Chondrocyte (in vitro differentiated cells): ENCODE measurements at places on chromosomes 13 and 19. TPM values are rescaled to one million over a fixed set of nuclear protein-coding genes. Genes with fewer than 3 reads are reported as not detected.
A peak's percentile ranks its signal among the peaks of the same experiment; 100 is the strongest.

The FUT2 gene
- total RNA-seq, result not detected in 3 replicates

The SPIB gene
- total RNA-seq, result not detected in 3 replicates

The SERPINE3 gene
- not detected in 3 replicates for total RNA-seq

The TEX101 gene
- total RNA-seq, result not detected in 3 replicates

The KLK7 gene
- total RNA-seq, result not detected in 3 replicates

GRCh38 chr19:41386442-41386841, 10.1 kb downstream of the TMEM91 start:
- no peak for DNase-seq

DNA sequence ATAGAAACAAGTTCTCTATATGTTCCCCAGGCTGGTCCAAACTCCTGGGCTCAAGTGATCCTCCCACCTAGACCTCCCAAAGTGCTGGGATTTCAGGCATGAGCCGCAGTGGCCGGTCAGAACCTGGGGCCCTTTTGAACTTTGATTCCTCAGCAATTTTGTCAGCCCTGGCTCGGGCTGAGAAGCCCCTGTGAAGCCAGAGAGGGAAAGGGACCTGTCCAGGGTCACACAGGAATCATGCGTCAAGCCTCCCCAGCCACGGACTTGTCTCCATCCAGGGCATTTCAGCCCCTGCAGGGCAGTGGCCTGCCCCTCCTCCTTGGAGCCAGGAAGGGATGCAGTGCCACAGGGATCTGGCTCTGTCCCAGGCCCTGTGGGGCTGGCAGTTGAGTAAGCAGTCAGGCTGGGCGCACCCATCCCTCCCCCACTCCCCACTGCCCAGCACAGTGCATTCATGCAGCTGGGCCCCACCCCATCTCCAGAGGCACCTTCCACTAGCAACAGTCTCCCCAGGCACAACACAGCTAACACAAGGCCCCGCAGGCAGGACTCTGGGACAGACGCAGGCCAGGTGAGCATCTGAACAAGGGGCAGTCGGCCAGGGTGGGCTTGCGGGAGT, at the start of gene CAPS:
TSS of gene CAPS (plus strand) at position 516 of the 619 bp plus-strand sequence. CDS start 153 bp downstream, outside the sequence.
- DNase-seq, result peak; percentile 95

DNA sequence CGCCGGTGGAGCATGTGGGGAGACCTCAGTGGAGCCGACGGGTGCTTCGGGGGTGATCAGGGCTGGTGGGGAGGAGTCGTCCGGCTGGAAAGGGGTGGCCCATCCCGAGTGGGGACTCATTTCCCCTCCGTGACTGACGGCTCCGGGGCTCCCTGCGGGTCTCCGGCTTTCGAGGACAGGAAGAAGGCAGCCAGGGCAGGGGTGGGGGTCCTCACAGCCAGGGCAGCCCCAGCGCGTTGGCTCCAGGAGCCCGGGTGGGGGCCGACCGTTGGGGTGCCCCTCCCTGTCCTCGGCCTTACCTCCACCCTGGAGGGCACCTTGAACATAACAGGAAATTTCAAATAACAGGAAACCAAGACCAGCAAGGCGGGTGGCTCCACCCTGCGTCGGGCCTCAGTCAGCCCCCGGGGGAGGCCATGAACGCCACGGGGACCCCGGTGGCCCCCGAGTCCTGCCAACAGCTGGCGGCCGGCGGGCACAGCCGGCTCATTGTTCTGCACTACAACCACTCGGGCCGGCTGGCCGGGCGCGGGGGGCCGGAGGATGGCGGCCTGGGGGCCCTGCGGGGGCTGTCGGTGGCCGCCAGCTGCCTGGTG, at the start of gene S1PR4:
TSS of gene S1PR4 (plus strand) at position 393 of the 596 bp plus-strand sequence. CDS start at position 417, 24 bp downstream.
- DNase-seq, result peak; percentile 91

- DNase-seq, result no peak
These were observed 23.6 kb downstream of the LRRC63 start for GRCh38 chr13:46235286-46235685.

DNA sequence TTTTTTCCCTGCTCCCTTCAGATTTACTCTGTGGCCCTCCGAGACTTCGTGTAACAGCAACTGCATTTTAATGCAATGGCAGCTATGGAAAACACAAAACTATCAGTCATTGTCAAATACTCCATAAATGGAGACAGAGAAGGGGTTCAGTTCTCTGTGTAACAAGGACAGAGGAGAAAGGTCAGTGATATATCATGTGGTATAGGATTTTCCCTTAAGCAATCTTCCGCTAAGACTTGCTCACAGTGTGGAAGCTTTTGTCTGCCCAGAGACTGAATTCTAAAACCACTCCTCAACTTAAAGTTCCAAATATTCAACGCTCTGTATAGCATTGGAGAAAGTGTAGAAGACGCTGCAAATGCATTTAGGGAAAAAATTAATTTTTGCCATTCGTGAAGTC, 111.3 kb upstream of the EDNRB start:
- no peak for DNase-seq

DNA sequence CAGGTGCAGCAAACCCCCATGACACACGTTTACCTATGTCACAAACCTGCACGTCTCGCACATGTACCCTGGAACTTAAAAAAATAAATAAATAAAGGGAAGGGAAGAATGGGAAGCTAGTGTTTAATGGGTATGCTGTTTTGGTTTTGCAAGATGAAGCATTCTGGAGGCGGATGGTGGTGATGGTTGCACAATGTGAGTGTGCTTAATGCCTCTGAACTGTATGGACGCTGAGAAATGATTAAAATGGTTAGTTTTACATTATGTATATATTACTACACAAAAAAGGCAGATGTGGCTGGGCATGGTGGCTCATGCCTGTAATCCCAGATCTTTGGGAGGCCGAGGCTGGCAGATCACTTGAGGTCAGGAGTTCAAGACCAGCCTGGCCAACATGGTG, 17.8 kb downstream of the NFILZ start:
- DNase-seq, result no peak

DNA sequence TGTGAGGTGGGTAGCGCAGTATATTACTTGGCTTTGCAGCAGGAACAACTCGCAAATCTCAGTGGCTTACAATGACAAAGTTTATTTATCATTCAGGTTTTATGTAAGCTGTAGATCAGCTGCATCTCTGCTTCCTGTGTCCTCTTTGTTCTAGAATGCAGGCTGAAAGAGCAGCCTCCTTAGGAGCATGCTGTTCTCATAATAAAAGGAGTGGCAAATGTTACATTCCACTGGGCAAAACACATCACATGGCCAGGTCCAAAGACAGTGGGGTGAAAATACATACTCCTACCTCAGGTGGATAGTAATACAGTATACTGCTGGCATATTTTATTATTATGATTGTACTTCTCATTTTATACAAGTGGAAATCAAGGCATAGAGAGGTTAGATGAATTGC, 1.2 kb upstream of the CSNK1A1L start:
- no peak for DNase-seq

DNA sequence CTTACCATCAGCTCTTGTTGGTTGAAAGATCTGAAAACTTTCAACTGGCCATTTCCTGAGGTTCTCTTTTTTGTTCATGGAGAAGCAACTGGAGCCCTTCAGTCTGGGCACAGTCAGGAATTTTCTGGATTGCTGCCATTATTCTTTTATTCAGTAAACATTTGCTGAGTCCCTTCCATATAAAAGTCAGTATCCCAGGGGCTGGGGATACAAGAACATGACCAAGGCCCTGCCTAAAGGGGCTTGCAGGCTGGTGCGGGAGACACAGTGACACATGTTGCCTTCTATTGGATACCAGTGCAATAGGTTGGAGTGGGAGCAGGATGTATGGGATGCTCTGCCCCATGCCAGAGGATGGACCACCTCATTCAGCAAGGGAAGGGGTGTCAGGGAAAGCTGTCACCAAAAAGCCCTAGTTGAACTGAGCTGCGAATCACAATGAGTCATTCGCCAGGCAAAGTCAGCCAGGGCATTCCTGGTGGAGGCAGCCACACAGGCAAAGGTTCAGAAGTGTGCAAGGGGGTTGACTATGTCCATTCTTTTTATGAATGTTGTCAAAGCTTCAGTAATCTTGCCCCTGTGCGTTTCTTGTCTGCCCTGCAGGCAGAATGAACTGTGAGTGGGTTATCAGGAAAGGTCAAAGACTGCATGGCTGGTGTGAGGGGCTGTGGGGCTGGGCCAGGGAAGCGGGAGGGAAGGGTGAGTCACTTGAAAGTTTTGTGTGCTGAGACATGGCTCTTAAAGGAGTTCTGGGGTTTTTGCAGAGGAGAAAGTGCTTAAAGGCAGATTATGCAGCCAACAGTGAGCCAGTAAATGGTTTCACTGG, 395.9 kb downstream of the KCNRG start:
- DNase-seq, result no peak

DNA sequence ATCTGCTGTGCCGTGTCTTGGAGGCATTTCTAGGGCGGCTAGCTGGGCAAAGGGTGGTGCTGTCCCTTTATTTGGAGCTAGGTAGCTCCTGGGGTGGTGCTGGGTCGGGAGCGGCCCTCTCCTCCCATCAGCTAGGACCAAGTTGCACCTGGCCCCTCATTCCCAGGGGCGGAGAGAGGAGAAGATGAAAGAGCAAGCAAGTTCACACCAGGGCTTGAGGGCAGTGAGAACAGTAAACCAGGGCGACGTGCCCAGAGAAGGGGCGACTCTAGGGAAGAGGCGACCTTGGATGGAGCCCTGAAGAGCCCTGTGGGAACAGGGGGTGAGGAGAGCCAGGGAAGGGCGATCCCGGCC, 17.0 kb upstream of the KCNN1 start:
- no peak for DNase-seq

DNA sequence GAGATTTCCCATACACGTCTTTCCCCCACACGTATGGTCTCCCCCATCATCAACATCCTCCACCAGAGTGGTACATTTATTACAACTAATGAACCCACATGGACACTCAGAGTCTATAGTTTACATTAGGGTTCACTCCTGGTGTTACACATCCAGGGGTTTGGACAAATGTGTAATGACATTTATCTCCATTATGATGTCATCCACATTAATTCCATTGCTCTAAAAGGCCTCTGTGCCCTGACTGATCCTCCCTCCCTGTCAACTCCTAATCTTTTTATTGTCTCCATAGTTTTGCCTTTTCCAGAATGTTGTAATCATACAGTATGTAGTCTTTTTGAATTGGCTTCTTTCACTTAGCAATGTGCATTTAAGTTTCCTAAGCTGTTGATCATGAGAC, 8.2 kb downstream of the ZNF383 start:
- no peak for DNase-seq

GRCh38 chr13:106139377-106139776, 396.1 kb downstream of the EFNB2 start:
- DNase-seq, result no peak

- DNase-seq, result peak; percentile 93
These were observed 3.0 kb downstream of the GADD45B start for GRCh38 chr19:2478756-2479555.

DNA sequence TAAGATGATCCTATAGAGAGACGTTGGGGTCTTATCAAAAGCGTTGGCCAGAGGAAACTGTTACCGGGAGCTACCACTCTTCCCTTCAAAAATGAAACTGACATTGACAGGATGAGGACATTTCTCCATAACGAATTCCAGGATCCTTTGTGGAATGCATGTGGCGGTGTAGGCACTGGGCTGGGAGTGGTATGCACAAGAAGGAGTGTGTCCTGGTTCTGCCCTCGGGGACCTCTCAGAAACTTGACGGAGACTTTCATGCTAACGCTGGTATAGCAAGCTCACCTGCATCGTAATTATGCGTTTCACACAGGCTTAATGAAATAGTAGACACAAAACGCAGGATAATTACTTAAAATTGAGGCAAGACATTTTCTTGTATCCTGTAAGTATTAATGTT, 441.1 kb downstream of the FGF9 start:
- DNase-seq, result no peak

DNA sequence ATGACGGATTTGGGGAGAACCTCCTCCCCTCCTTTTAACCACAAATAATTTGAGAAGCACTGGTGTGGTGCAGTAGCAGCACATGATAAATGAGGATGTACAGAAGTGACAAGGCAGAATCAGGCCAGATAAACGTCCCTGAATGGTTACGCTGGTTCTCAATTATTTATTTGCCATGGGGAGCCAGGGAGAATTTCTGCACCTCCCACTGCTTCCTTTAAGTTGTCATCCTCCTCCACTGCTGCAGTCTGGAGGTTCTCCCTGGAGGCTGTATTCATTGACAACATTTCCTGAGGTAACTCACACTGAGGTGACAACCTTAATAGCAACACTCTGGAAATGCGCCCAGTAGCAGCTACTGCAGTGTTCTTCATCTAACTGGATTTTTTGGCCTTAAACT, 308.9 kb upstream of the SLITRK1 start:
- DNase-seq, result no peak

GRCh38 chr13:63774133-63774532, 2358.5 kb upstream of the PCDH20 start:
- no peak for DNase-seq

- DNase-seq, result no peak
These were observed 28.8 kb downstream of the EPN1 start for GRCh38 chr19:55703790-55704215.

GRCh38 chr13:30410705-30411125, 11.6 kb upstream of the UBE2L5 start:
- no peak for DNase-seq

DNA sequence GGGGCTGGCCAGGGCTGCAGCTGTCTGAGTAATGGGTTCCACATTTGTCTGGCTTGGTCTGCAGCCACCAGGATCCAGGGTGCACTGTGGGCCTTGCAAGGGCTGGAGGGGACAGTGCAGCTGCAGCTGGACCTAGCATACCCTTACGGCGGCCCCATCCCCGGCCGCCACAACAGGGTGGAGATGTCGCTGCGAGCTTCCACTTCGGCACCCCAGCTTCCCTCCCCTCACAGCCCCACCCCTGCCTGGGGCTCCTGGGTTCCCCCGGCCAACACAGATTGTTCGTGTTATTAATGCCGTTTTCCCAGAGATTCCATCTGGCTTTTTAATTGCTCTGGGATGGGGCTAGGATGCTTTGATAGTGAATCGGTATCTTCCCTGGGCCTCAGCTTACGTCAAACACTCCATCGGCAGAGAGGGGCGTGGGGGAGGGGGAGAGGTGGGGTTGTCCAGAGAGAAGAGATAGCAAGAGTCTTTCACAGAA, 5.8 kb downstream of the CEBPA start:
- DNase-seq, result peak; percentile 50

GRCh38 chr13:91292630-91293221, 54.8 kb upstream of the MIR17HG start:
- no peak for DNase-seq

- DNase-seq, result no peak
These were observed 793.7 kb upstream of the SLITRK5 start for GRCh38 chr13:86877441-86877840.
